ENCODE measurements at places on chromosomes 6 and 20.

DNA sequence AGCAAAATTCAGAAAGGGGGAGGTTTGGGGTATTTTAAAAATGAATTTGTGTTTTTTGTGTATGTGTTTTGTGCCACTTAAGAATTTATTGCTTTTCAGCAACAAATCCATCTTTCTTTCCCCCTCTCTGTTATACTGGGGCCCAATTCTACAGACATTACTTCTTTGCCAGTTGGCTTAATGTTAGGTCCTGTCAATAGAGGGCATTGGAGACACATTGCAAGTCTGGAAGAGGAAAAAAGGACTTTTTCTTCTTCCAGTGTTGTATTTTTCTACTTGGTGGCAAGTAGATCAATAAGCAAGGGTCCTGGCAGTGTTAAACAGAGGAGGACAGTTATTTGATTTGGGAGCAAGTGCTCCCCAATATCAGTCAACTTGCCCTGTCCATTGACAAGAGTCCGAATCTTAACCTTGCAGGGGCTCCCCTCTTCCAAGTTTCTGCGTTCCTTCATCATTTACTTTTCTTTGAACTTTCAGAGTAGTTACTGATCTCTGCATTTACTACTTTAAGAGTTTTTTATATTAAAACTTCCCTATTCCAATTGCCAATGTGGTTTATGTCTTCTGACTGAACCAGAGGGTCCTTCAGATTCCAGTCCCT is 23.4 kb downstream of the SCML4 start:
- DNase-seq, result no peak

GRCh38 chr6:164124986-164125385 is 710.5 kb downstream of the QKI start:
- DNase-seq, result no peak

DNA sequence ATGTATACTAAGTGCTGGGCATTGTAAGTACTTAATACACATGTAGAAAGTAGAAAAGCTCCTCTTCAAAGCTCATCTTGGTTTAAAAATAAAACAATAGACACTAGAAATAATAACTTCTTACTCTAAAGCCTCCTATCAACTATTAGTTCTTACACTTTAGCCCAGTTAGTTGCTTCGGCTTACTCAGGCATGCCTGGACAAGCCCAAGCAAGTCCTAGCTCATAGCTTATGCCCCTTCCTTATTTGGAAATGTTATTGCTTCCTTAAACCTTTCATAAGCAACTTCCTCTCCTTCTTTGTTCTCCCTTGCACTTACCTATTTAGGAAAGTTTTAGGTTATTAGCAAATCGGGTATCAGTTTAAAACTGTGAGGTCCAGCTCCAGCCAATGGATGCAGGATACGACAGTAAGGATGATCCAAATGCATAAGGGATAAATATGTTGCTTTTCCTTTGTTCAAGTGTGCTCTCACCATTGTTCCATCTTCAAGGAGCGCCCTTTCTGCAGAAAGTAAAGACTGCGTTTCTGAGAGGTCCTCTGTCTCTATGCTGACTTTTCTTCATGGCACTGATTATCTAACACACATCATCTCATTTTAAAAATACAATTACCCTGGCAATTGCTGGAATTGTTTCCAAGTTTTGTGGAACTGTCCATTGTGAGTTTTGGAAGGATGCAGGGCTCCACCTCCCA is 12.3 kb downstream of the TMEM30A start:
- no peak for DNase-seq

DNA sequence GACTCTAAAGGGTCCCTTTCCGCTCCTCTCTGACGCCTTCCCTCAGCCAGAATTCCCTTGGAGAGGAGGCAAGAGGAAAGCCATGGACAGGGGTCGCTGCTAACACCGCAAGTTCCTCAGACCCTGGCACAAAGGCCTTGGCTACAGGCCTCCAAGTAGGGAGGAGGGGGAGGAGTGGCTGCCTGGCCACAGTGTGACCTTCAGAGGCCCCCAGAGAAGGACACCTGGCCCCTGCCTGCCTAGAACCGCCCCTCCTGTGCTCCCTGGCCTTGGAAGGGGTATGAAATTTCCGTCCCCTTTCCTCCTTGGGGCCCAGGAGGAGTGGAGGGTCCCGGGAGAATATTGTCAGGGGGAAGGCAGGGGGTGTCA is 2.7 kb downstream of the VEGFA start:
- no peak for DNase-seq

GRCh38 chr6:29789176-29789575 is 38.4 kb upstream of the HLA-G start:
- no peak for DNase-seq

DNA sequence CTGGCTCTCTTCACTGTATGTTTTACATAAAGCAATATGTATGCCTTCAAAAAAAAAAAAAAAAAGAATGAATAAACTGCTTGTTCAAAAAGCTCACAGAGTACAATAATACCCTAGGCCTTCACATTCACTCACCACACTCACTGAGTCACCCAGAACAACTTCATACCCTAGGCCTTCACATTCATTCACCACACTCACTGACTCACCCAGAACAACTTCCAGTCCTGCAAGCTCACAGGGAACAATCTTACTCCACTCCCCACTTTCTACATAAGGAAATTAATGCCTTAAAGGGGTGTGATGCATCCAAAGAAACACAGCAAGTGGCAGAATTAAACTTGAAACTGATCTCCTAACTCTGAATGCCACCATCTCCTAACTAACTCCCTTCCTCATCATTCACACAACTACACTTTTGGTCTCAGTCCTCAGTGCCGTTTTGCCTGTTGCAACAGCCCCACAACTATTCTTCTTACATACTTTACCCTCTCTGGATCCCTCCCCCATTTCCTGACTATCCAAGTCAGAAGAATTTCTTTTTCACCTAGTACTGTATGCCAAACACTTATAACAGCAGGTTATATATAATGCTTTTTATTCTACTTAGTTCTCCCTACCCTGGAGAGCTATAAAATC is 34.2 kb downstream of the NHSL1 start:
- DNase-seq, result peak; percentile 87

DNA sequence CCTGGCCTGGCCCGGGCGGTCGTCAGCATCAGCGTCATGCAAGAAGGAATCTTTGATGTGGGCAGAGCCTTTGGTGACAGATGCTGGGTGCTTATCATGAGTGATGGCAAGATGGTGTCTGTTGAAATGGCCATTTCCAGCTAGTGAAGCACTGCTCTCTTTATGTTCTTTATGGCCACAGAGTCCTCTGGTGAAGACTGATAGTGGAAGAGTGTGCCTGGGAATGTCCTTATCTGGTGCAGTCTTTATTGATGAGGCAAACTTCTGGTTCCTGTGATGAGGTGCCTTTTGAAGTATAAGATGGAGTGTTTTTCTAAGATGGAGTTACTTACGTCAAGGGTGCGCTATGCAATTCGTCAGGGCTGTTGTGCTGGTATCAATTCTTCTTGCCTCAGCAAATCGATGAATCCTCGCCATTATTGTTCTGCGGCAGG is 22.6 kb upstream of the CCR6 start:
- DNase-seq, result no peak

GRCh38 chr6:150450918-150451317 is 82.1 kb downstream of the IYD start:
- DNase-seq, result no peak

GRCh38 chr6:42962502-42963178 is 2.1 kb downstream of the GNMT start:
- no peak for DNase-seq

DNA sequence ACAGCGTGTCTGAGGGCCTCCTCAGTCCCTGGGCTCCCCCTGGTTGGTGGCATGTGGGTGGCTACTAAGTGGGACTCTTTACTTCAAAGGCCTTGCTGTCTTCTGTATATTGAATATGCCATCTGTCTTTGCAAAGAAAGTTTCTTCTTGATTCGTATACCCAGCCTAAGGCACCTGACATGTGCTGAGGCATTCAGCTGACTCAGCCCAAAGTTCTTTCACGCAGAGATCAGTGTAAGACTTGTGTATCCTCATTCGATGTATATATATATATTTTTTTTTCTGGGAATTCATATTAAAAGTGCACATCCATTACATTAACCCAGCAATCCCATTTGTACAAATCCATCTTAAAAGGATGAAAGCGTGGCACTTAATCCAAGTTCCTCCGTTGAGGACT is 115.1 kb upstream of the PMEPA1 start:
- no peak for DNase-seq

DNA sequence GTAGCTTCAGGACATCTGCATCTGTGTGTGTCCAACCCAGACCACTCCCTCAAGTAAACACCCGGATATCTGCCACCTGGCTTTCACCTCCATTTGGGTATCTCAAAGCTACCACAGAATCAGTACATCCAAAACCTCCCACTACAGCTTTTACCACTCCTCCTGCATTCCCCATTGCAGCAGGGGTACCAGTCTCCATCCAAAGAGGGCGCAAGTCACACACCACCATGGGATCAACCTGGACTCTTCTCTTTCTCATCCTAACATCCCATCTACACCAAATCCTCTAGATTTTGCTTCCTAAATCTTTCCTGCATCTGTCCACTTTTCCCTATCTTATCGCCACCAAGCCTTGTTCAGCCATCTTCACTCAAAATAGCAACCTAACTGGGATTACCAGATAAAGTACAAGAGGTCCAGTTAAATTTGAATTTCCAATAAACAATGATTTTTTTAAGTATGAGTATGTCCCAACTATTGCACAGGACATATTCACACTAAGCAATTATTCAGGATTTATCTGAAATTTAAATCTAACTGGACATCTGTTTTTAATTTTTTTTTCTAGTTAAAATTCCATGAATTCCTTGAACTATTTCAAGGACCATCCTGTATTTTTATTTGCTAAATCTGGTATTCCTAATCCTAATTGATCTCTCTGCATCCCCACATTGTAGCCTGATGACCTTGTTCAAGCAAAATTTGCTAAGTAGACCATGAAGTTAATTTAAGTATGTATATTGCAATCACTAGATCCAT is 164.3 kb upstream of the MLN start:
- no peak for DNase-seq

GRCh38 chr20:33744181-33744580 is 12.4 kb downstream of the ZNF341 start:
- no peak for DNase-seq

DNA sequence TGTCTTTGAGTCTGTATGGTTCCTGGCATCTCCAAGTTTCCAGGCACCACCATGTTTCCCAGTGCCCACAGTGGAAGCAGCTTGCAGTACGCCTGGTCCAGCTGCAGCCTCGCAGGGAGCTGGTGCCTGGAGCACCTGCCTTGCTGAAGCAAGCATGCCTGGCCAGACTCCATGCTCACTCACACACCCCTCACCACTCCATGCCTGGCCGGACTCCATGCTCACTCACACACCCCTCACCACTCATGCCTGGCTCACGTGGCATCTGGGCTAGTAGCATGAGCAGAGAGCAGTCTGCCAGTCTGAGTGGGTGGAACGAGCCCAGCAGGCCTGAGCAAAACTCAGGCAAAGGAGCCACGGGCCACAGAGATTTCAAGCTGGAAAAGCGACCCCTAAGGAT is 214.3 kb downstream of the TFAP2C start:
- no peak for DNase-seq

- no peak for DNase-seq
Observed at GRCh38 chr6:43798688-43799444, 28.9 kb downstream of the VEGFA start.

- no peak for DNase-seq
Observed at GRCh38 chr6:155349129-155349528, 34.8 kb upstream of the TFB1M start.

- DNase-seq, result peak; percentile 63
Observed at GRCh38 chr6:15443119-15443830, 197.4 kb downstream of the JARID2 start.

- no peak for DNase-seq
Observed at GRCh38 chr6:103273048-103273447, 1586.7 kb downstream of the HACE1 start.

GRCh38 chr6:90197854-90198496 is 98.7 kb downstream of the BACH2 start:
- no peak for DNase-seq

GRCh38 chr6:2900221-2900807 is 2.8 kb downstream of the SERPINB9 start:
- no peak for DNase-seq

DNA sequence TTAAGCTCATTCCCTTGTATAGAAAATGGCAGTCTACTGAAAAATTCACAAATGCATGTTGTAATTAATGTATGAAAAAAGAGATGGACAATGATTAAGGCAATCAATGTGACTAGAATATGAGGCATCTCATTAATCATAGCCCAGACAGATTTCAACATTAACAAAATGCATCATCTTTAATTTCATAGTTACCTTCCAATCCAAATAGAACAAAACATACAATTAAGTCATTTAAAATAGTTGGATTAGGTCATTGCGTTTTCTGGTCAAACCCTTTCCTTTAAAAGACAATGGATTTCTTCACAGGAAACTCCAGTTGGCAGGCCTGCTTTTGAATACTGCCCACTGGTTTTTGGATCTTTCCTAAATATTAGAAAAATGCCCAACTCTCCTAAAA is 203.9 kb downstream of the HAO1 start:
- DNase-seq, result no peak

DNA sequence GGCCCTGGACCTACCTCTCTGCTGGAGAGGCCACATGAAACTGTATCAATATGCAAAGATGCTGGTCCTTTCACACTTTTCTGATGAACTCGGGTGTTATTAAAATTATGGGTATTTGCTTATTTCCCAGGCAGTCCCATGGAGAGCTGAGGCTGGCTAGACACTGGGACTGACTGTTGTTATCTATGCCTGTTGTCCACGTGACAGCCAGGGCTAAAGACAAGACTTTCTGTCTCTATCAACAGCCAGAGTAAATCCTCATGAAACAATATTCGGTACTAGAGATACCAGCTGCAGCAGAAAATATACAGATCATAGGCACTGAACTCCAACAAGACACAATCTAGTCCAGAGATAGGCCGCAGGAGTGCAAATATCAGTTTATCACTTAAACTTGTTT is 236.4 kb downstream of the FOXA2 start:
- DNase-seq, result no peak

GRCh38 chr6:21732731-21733130 is 139.2 kb downstream of the SOX4 start:
- DNase-seq, result no peak

GRCh38 chr6:7727086-7727945 is 1.4 kb downstream of the BMP6 start:
- no peak for DNase-seq

- no peak for DNase-seq
Observed at GRCh38 chr20:57869291-57869950, 159.6 kb upstream of the PMEPA1 start.

GRCh38 chr20:51750037-51750769 is 18.0 kb downstream of the ATP9A start:
- peak; percentile 56 for DNase-seq

- DNase-seq, result no peak
Observed at GRCh38 chr6:142462260-142462659, 160.5 kb downstream of the ADGRG6 start.

- no peak for DNase-seq
Observed at GRCh38 chr6:157557559-157557958, 176.6 kb downstream of the ZDHHC14 start.

- no peak for DNase-seq
Observed at GRCh38 chr6:169949511-169950097, 198.2 kb downstream of the ERMARD start.

DNA sequence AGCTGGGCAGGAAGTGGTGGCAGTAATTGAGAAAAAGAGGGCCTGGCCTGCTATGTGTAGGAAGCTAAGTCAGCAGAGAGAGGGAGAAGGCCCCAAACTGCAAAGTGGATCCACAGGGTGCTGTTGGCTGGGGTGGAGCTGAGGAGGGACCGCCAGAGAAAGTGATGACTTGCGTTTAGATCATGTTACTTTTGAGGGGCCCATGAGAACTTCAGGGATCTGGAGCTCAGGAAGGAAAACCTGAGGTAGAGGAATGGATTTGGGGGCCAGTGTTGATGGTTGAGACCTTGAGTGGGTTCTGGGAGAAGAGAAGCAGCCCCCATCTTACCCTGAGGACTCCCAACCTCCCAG is 155.5 kb downstream of the MRPL14 start:
- DNase-seq, result no peak

- DNase-seq, result no peak
Observed at GRCh38 chr6:34412643-34413214, 13.1 kb downstream of the RPS10 start.
